Endothelial cell of umbilical vein (primary cell): ENCODE measurements at places on chromosomes 4 and X. TPM values are rescaled to one million over a fixed set of nuclear protein-coding genes. Genes with fewer than 3 reads are reported as not detected.

GRCh38 chr4:142316025-142316424 lies 530.1 kb downstream of the INPP4B start:
- no peak for DNase-seq
- H3K36me3 ChIP-seq = no peaks in the 10 kb centered on the region
- peaks cover 3% of the 10 kb centered on the region for H3K4me1 ChIP-seq
- H3K27ac ChIP-seq = no peak overlapping the region
- no peaks in the 10 kb centered on the region for H3K27me3 ChIP-seq

- H3K4me3 ChIP-seq = no peak overlapping the region
- H3K27ac ChIP-seq = no peak overlapping the region
- no peaks in the 10 kb centered on the region for H3K4me1 ChIP-seq
Measured at GRCh38 chr4:113212613-113213012, 163.2 kb downstream of the ANK2 start.

DNA sequence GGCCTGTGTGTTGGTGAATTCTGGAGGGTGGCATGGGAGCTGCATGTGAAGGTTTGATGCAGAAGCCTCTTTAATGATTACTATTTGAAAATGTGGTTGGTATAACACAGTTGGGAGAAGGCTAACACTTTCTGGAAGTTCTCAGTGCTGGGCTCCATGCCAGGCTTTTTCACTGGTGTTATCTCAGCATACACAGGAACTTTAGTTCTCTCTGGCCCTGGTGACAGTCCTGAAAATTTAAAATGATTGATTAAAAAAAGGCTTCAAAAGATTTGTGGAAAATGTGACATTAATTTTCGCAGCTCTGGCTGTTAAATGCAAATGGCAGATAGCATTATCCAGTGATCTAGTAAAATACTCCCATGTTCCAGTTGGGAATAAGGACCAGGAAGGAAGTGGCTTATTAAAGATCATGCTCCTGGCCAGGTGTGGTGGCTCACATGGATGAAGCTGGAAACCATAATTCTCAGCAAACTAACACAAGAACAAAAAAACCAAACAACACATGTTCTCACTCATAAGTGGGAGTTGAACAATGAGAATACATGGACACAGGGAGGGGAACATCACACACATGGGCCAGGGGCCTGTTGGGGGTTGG lies 36.6 kb downstream of the DIPK2B start:
- H3K4me1 ChIP-seq = no peaks in the 10 kb centered on the region
- no peak overlapping the region for H3K4me3 ChIP-seq
- H3K36me3 ChIP-seq = no peaks in the 10 kb centered on the region
- H3K27ac ChIP-seq = no peak overlapping the region

DNA sequence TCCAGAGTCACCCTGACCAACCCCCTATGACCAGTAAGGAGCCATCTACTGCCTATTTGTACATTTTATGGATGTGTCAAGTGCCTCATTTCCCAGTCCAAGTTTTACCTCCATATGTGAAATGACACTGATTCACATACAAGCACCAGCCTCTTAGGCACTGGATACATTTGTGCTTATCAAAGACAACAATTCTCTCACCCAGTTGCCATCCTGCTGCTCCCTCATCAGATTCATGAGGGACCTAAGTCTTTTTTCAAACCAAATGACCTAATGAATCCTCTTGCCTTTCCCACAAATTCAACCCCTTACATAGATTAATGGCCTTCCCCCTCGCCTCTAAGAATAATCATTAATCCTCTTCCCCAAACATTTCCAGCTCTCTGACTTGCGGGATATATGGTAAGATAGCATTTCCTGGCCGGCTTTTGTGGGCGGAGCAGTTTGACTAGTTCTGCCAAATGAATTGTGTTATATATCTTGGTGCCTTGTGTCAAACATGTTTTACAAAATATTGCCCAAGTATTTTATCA lies 233.9 kb downstream of the ARAP2 start:
- H3K4me1 ChIP-seq = no peaks in the 10 kb centered on the region
- H3K27ac ChIP-seq = no peak overlapping the region
- H3K27me3 ChIP-seq = no peaks in the 10 kb centered on the region
- no peak overlapping the region for H3K4me3 ChIP-seq
- no peak for DNase-seq
- H3K36me3 ChIP-seq = no peaks in the 10 kb centered on the region

DNA sequence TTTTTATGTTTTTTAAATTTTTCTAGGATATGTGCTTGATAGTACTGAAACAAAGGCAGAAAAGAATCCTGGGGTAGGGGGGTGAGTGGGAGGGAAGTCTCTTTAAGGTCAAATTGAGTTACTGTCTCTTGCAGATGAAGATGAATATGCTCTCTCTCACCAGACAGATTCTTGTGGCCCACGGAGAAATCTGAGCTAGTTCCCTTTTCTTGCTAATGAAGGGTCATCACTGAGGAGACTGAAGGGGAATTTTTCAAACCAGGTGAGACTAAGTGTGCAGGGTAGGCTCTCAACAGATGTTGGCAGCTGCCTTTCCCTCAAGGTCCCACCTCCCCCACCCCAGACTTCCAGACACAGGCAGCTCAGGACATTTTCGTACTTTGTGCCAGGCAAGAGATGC lies 21.5 kb downstream of the FAM9C start:
- no peak overlapping the region for H3K4me3 ChIP-seq
- no peak for DNase-seq
- no peaks in the 10 kb centered on the region for H3K27me3 ChIP-seq
- no peaks in the 10 kb centered on the region for H3K4me1 ChIP-seq
- H3K36me3 ChIP-seq = no peaks in the 10 kb centered on the region
- no peak overlapping the region for H3K27ac ChIP-seq

DNA sequence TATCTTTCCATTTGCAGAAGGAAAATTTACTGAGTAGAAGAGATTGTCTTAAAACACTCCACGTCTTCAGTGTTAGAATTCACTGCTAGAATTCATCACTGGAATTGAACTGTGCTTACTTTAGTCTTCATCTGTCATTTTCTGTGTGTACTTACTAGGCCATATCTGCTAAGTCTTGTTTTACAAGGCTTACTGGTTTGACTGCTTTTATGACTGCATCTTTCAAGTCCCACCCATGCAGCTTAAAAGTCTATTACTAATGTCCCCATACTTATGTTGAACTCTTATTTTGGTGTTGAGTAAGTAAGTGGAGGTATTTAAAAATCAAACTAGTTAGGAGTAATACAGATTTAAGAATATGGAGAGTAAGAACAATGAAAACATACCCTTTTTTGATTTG lies 14.6 kb downstream of the CLCN3 start:
- H3K27ac ChIP-seq = no peak overlapping the region
- H3K27me3 ChIP-seq = no peaks in the 10 kb centered on the region
- peaks cover 9% of the 10 kb centered on the region for H3K4me1 ChIP-seq
- H3K4me3 ChIP-seq = no peak overlapping the region
- no peak for DNase-seq
- H3K36me3 ChIP-seq = peaks cover 2% of the 10 kb centered on the region

- H3K36me3 ChIP-seq = no peaks in the 10 kb centered on the region
- peak; percentile 79 for DNase-seq
- H3K4me3 ChIP-seq = no peak overlapping the region
- H3K4me1 ChIP-seq = peaks cover 12% of the 10 kb centered on the region
Measured at GRCh38 chr4:150297861-150298474, 219.7 kb downstream of the DCLK2 start.

GRCh38 chr4:80500613-80501012 lies 165.1 kb downstream of the CFAP299 start:
- no peaks in the 10 kb centered on the region for H3K4me1 ChIP-seq
- no peaks in the 10 kb centered on the region for H3K36me3 ChIP-seq
- no peak overlapping the region for H3K4me3 ChIP-seq

DNA sequence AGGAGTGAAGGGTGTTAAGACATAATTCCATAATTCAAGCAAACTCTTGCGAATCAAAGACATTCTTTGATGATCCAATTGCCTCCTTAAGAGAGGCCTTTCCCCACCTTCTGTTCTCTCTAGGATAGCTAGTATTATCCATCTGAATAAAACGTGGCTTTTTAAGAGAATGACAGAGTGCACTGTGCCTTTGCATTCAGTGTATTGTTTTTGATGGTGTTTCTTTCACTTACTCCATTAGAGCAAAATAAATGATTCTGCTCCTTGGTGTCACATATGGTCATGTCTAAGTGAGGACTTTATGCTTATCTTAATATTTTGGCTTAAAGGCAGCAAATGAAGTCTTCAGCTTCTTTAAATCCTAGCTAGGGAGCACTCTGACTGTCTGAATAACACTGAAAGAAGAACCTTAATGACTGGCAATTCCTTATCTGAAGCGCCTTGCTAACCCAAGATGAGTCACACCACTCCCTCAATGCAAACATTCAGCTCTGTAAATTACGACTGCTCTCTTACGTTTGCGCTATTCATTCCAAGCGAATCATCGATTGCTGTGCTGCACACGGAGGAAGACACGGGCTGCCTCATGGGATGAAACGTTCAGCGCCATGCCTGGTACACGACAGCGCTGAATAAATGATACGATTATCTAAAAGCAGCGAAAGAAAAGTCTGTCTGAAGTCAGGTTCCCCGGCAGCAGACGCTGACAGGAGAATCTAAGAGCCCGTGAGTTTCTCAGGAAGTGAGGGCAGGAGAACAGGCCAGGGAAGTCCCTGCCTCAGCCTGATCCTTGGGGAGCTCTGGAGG lies 35.1 kb upstream of the GEMIN8 start:
- H3K27ac ChIP-seq = no peak overlapping the region
- H3K4me3 ChIP-seq = no peak overlapping the region
- H3K36me3 ChIP-seq = no peaks in the 10 kb centered on the region
- no peaks in the 10 kb centered on the region for H3K27me3 ChIP-seq
- no peaks in the 10 kb centered on the region for H3K4me1 ChIP-seq

DNA sequence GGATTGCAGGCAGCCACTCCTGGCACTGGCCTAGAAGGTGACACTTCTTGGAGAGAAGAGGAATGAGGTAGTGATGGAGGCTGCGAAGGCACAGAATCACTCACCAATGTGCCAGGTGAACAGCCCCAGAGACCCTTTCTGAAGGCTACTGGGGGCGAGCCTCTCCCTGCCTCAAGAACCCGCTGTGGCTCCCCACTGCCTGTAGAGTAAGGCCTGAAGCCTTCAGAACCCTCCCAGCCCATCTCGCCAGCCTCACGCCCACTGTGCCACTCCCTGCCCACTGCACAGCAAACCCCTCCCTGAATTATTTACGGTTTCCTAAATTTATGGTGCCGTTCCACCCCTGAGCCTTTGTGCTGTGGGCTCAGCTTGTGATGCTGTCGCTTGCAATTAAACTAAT lies 24.2 kb upstream of the SORCS2 start:
- H3K4me3 ChIP-seq = no peak overlapping the region
- H3K27ac ChIP-seq = no peak overlapping the region
- no peak for DNase-seq
- no peaks in the 10 kb centered on the region for H3K4me1 ChIP-seq

DNA sequence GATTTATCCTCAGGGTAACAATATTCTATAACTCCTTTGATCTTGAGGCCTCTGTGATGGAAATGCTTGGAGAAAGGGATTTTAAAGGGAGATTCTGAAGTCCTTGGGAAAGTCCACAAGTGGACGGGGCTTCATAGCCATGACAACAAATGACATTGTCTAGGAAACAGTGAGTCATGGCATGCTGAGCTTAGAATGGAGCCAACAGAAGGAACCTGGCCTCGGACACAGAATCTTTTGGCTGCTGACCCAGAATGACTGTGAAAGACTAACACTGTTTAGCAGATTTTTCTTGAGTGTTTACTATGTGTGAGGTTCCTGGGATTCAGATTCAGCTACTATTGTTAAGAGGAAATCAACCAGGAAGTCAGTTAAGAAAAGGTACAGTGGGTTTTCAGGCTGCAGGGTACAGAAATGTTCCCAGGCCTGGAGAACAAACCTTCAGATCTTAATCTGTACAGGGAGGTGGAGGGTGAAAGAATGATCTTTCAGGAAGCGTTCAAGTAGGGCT lies 18.1 kb upstream of the CXCL2 start:
- H3K4me3 ChIP-seq = no peak overlapping the region
- peaks cover 18% of the 10 kb centered on the region for H3K4me1 ChIP-seq
- no peaks in the 10 kb centered on the region for H3K36me3 ChIP-seq
- peak; percentile 99 for DNase-seq

- peaks cover 44% of the 10 kb centered on the region for H3K4me1 ChIP-seq
- no peaks in the 10 kb centered on the region for H3K36me3 ChIP-seq
- H3K27ac ChIP-seq = no peak overlapping the region
- H3K27me3 ChIP-seq = no peaks in the 10 kb centered on the region
Measured at GRCh38 chr4:185764876-185765275, 47.1 kb downstream of the SORBS2 start.

DNA sequence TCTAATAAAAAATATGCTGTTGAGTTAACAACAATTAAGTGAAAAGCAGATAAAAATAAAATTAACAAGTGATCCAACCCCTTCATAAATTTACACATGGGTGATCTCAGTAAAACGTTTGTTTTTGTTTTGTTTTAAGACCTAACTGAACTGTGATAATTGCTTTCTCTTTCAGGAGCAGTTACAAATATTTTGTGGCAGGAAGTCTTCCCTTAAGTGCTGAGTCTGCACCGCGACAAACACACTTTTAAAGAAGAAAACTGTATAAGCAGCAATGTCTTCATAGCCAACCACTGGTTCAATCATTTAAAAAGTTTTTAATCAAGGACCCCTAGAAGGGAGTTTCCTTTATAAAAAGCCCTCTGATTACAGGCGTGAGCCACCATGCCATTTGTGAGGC lies 53.7 kb upstream of the NFKB1 start:
- no peaks in the 10 kb centered on the region for H3K36me3 ChIP-seq
- H3K4me1 ChIP-seq = no peaks in the 10 kb centered on the region
- H3K27ac ChIP-seq = no peak overlapping the region
- no peak overlapping the region for H3K4me3 ChIP-seq
- no peak for DNase-seq

DNA sequence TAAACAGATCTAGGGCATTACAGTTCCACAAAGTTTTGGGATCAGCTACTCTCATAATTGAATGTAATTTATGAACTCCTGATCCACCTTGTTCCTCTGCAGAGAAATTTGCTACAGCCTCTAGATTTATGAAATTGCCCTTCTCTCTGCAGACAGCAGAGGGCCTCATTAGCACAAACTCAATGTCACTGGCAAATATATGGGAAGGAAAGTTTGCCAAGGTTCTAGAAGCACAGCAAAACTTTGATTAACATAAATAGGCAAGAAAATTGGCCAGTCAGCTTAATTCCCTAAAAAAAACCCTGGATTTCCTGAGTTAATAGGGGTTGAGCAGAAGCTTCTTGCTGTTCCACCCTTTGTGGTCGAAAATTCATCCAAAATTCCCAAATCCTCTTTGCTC lies 31.5 kb downstream of the PRPS1 start:
- H3K36me3 ChIP-seq = no peaks in the 10 kb centered on the region
- no peak overlapping the region for H3K4me3 ChIP-seq
- no peak overlapping the region for H3K27ac ChIP-seq
- DNase-seq = peak; percentile 46
- peaks cover 2% of the 10 kb centered on the region for H3K4me1 ChIP-seq
- H3K27me3 ChIP-seq = no peaks in the 10 kb centered on the region

- H3K36me3 ChIP-seq = no peaks in the 10 kb centered on the region
- no peak overlapping the region for H3K4me3 ChIP-seq
- no peaks in the 10 kb centered on the region for H3K4me1 ChIP-seq
- no peak overlapping the region for H3K27ac ChIP-seq
Measured at GRCh38 chrX:54838583-54838982, 31.0 kb downstream of the MAGED2 start.

RAB39B gene
- total RNA-seq = not detected in 2 replicates

NPNT gene
- not detected in 2 replicates for total RNA-seq

ELF4 gene
- 32.9 and 33.4 TPM in 2 replicates for total RNA-seq

MTCP1 gene
- 15.8 and 15.9 TPM in 2 replicates for total RNA-seq

AKAP14 gene
- total RNA-seq = not detected in 2 replicates
